Activated CD4-positive, alpha-beta T cell treated with anti-CD3 and anti-CD28 coated beads for 36 hours (primary cell): ENCODE measurements at places on chromosomes 2 and 18.
A peak's percentile ranks its signal among the peaks of the same experiment; 100 is the strongest.

DNA sequence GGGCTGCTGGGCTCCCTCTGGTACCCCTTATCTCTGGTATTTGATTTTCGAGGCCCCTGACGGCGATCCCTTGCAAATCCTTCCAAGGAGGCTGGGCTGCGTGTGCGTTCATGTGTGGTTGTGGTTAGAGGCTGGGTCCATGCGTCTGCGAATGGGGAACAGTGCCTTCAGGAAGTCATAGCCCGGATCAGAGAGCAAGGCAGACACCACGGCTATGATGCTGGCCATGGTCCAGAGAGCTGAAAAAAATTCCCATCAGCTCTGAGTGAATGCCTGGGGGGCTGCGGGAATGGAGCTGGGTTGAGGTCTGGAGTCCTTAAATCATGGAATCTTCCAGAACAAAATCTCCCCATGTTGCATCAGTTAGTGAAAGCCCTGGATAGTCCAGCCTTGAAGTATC, 145.5 kb downstream of the ACKR3 start:
- DNase-seq: no peak

- no peak for DNase-seq
These were observed 80.5 kb upstream of the CPO start for GRCh38 chr2:206858687-206859329.

DNA sequence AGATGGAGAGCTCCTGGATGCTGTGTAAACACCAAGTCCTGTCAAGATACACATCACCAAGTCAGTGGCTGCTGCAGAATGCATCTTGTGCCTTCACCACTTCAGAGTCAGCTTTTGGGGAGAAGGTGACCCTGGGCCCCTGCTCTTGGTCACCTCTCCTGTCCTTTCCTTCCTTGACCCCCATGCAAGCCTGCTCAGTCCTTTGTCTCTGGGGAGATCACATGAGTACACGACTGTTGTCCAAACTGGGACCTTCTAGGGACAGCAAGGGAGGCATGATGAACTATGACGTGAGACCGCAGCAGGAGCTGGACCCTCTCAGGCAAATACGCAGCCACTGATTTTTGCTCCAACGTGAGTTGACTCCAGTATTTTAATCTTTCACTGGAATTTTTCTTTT, 706.9 kb upstream of the ID2 start:
- no peak for DNase-seq

DNA sequence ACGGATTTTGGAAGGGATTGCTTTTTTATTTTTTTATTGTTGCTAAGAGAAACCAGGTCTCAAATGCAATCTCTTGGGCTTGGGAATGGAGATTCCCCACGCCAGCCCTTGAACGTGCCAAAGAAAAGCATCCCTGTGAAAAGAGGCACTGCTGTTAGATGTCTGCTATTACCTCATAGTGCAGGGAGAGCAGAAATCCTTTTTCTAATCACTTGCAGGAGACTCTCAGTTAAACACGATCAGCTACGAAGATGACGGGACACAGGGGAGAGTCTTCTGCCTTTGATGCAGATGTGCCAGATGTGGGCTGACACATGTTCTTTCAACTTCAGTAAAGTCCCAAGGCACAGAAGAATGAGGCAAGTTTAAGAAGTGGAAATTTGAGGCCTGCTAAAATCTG, 381.6 kb upstream of the TRIB2 start:
- DNase-seq: no peak

GRCh38 chr2:130337735-130338325, 4.9 kb upstream of the IMP4 start:
- DNase-seq: no peak

DNA sequence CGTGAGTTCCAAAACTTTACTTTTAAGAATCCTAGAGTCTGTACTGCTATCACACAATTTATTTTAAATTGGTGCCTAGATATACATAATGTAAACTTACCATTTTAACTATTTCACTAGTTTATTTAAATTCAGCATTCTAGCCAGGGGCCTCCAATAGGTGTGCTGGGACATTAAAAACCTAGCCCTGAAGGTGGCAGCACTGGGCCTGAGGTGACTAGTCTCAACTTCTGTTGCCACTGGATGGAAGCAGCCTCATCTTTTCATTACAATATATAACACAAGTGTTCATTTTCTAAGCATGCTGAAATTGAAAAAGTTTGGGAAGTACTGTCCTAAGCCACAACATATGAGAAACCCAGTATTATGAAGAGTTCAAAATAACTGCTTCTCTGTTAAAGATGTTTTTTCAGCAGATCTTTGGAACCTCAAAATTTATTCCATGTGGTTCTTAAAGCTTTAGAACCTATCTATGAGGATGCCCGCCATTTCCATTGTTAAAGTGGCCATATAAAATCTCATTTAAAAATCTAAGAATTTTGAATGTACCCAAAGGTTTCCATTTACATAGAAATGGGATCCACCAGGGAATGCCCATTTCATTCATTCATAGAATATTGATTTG, 2.9 kb upstream of the RBBP8 start:
- peak; percentile 91 for DNase-seq

DNA sequence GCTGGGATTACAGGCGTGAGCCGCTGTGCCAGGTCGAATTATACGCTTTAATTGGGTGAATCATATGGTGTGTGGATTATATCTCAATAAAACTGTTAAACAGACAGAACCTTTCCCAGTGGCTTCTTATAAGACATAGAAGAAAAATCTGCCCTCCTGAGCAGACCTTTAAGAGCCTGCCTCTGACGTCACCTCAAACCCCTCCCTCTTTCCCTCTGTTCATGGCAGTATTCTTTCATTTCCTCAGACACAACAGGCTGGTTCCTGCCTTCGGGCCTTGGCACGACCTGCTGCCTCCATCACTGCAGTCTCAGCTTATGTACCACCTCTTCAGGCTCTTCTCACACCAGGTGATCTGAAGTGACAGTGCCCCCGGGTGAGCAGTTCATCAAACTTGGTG, 14.0 kb upstream of the PDIA6 start:
- DNase-seq: no peak

GRCh38 chr18:66994790-66995189, 390.9 kb upstream of the CDH19 start:
- no peak for DNase-seq

DNA sequence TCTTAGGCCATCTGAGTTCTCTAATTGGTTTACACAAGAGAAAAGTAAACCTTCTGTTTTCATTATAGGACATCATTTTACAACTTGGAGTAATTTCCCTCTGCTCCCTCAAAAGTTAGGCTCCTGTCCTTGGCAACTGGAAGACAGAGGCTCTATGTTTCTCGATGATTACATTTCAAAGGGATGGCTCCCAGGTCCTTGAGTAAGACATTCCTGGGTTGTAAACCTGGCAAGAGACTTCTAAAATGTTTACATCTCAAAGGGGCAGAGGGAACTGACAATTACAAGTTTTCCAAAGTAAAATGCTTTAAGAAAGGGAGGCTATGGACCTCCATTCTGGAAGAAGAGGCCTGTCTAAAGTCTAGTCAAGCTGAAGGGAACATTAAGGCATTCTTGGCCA, 268.3 kb upstream of the REG3G start:
- no peak for DNase-seq

GRCh38 chr18:24397131-24397693, 412 bp downstream of the OSBPL1A start:
- peak; percentile 44 for DNase-seq
